ENCODE measurements at places on chromosomes 1 and 21.

GRCh38 chr1:230112131-230112701 is 45.2 kb downstream of the GALNT2 start:
- no peak for DNase-seq

DNA sequence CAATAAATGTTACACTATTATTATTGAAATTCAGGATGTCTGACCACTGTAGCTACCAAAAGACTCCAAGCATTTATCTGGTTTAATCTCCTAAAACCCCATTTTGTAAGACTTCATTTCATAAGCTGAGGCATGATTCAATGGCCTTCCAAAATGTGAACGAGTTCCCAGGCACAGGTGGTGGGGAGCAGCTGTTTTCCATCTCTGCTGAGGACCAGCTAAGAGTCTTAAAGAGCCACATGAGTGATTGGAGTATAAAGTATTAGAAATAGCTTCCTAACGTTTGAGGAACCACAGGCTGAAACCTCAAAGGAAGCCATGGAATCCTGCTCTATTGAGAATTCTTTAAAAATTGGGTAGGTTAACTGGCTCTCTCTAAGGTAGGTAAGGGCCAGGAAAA is 44.9 kb downstream of the SEC16B start:
- DNase-seq = peak; percentile 15

- DNase-seq = peak; percentile 19
These were observed 6.8 kb upstream of the KPNA6 start for GRCh38 chr1:32100807-32101708.

- no peak for DNase-seq
These were observed 22.4 kb downstream of the DEGS1 start for GRCh38 chr1:224205438-224205840.

DNA sequence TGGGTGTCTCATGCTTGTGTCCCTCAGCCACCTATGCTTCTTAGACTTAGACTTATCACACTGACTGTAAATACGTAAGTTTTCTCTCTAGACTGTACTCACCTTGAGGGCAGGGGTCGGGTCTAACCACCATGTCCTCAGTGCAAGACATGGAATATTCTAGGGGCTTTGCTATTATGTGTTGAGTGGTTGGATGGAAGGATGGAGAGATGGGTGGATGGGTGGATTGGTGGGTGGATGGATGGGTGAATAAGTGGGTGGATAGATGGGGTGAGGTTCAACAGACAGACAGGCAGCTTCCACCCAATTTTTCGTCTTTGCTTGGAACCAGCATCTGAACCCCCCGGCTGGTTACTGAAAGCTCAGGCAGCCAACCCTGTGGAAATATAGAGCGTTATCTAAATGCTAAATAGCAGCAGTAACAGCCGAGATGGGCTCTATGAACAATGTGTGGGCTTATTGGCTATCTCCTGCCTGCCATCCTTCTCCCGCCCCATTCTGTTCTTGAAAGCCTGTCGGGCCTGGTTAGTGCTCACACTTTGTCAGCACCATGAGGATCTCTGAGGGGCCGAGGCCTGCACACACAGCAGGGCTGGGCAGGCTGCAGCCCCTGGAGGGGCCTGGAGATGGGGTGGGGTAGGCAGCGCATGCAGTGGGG is 130.7 kb downstream of the ACTL8 start:
- no peak for DNase-seq

DNA sequence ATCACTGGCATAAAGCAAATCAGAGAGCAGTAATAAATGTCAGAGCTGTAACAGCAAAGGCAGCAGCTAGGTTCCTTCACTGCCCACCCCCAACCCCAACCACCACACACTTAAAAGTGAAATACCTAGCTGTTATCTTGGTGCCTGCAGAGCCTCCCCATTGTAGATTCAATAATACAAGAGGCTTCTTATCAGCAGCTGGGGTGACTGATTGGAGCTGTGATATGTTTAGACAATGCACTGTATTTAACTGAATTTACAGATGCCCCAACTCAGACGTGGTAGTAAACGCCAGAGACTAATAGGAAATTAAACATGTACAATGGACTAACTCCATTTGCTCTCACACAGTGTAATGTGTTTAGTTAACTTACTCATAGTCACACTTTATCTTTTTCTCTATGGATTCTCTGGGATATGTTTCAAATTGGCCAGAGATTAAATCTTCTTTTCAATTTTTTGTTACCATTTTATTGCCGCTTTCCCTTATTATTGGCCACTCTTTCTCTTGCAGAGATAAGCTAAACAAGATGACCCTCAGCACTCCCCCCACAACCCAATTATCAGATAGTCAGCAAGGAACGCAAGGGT is 117.1 kb downstream of the ESRRG start:
- DNase-seq = no peak

DNA sequence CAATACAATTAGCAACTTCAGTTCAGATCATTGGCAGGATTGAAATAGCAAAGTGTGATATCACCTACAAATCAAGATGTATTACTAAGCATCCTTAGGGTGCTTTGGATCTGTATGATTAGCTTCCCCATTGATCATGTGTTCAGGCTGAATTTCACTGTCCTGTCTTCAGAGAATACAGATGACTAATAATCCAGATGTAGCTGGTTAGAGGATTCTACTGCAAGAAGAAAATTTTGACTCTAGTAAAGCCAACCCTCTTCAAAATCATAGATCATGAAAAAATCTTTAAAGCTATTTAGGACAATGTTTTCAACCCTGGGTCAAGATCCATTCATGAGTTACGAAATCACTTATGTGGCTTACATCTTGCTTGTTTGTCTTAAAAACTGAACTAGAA is 184.4 kb downstream of the PTGER3 start:
- DNase-seq = no peak

DNA sequence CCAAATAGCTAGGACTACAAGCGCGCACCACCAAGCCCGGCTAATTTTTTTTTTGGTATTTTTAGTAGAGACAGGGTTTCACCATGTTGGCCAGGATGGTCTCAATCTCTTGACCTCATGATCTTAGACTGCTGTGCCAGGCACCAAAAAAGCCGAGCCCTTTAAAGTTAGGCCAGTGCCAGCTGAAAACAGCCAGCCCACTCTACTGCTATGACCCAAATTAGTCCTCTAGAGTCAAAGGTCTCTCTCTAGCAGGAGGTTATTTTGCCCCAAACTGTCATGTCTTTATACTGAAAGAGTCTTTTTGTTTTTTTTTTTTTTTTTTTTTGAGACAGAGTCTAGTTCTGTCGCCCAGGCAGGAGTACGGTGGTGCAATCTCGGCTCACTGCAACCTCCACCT is 9.7 kb upstream of the HHIPL2 start:
- DNase-seq = no peak

GRCh38 chr21:45555251-45555556 is 13.0 kb upstream of the SLC19A1 start:
- DNase-seq = no peak

DNA sequence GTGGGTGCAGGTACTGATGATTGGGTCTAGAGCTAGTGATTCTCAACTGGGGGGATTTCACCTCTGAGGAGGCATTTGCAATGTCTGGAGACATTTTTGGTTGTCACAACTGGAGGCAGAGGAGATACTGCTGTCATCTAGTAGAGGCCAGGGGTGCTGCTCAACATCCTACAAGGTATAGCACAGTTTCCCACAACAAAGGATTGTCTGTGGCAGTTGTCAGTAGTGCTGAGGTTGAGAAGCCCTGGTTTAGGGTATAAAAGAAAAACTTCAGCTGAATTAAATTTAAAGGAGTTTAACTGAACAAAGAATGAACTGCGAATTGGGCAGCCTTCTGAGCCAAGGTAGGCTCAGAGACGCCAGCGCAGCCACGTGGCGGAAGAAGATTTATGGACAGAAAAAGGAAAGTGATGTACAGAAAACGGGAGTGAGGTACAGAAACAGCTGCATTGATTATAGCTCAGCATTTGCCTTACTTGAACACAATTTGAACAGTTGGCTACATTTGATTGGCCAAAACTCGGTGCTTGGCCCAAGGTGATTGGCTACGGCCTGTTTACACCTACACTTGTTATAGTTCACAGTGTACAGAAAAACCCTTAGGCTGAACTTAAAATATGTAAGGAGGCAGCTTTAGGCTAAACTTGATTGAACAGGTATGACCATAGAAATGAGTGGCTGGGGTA is 40.4 kb downstream of the MPZL1 start:
- no peak for DNase-seq

DNA sequence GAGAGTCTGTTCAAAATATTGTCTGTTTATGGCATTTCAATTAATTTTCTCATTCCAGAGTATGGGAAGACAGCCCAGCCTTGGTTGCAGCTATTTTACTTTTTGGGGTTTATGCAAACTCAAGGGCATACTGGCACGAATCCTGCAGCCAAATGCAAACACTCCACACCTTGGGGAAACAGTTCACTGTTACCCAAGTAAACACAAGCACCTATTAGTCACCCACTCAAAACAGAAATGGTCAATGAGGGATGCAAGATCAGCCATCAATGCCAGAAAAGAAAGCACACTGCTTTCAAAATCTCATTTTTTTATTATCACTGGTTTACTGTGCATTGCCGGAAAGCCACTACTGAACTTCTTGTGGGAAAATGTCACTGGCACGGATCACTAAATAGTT is 170.6 kb downstream of the RUNX1 start:
- no peak for DNase-seq

DNA sequence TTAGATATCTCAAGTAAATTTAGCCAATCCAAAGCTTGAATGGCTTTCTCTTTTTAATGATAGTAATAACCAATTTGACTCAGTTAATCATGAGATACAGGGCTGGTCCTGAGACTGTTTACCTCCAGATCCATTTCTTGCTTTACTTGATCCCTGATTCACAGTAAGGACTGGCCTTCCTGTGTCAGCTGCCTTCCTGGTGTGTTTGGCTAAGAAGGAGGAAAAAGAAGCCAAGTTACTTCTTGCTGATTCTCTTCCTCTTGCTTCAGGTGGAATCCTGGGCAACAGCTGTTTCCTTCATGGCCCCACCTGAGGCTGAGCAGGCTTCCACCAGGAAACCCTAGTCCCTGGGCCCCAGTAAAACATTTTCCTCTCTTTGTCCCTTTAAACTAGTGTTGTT is 14.6 kb upstream of the RC3H1 start:
- no peak for DNase-seq

GRCh38 chr1:23803674-23804073 is 3.1 kb upstream of the GALE start:
- DNase-seq = no peak

DNA sequence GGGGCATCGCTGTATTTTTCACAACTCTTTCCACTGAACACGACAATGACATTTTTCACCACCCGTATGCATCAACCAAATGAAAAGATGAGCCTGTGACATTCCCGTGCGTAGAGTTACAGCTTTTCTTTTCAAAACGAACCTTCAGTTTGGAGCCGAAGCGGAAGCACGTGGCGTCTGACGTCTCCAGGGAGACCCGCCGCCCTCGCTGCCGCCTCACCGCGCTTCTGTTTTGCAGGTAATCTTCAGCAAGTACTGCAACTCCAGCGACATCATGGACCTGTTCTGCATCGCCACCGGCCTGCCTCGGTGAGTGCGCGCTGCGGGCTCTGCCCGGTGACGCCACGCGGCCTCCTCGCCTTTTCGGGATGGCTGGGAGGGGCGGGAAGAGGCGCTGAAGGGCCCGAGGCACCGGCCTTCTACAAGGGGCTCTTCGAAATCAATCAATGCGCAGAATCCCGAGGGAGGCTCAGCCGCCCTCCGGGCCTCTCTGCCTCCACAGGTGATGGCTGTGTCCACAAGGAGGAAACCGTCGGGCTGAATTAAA is 32.6 kb downstream of the PDE9A start:
- no peak for DNase-seq

- no peak for DNase-seq
These were observed 185.8 kb downstream of the PCP4 start for GRCh38 chr21:40053007-40053406.

GRCh38 chr1:206035027-206035426 is 11.3 kb upstream of the CTSE start:
- no peak for DNase-seq

- DNase-seq = no peak
These were observed 39.1 kb upstream of the FOXO6 start for GRCh38 chr1:41322101-41322661.

GRCh38 chr1:40693425-40693824 is 1.9 kb downstream of the NFYC start:
- no peak for DNase-seq

- no peak for DNase-seq
These were observed 212.6 kb downstream of the TNR start for GRCh38 chr1:175530622-175531375.

DNA sequence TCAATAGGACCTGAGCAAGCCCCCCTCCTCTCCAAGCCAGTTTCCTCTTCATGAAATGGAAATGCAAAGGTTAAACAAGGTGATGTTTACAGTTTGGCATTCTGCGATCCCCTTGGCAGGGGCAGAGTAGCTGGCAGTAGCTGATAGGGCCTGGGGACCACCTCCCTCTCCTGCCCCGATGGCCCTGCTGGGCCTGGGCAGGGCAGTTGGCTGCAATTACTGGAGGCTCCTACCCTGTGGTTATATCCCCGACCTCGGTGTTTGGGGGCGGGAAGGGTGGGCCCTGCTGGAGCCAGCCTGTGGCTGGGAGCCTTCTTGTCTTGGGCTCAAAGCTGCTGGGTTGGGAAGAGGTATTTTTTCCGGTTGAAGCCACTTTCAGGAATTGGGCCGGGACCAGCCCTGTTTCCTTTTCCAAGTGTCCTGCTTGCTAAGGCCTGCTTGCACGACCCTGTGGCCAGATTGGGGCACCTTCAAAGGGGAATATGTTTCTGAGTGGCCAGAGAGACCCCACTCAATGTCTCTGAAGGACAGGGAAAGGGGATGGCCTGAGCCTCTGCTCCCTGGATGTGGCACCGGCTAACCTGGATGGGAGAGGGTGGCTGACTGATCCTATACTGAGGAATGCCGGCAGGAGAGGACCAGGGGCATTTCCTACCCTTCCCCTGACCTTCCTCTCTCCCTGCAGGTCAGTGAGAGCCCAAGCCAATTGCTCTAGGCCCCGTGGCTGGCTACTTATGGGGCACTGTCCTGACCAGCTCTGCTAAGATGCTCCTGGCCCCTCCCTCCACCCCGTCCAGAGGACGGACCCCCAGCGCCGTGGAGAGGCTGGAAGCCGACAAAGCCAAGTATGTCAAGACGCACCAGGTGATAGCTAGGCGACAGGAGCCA is 1.9 kb downstream of the FAM110D start:
- no peak for DNase-seq

DNA sequence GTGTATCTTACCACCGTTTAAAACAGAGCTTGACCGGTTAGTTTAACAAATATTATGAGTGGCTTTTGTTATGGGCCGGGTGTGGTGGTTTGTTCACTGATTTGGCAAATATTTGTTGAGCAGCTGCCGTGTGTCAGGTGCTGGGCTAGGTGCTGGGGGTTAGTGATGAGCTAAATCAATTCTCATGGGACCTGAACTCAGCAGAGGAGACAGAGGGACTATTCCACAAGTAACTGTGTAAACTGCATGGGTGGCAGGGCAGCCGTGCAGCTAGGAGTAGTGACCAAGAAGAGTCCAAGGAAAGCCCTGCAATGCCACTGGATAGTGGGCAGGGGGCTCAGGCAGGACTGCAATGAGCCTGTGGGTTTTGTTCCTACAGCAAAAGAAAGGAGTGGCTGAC is 11.2 kb upstream of the C2CD2 start:
- no peak for DNase-seq
